Stimulated activated CD4-positive, alpha-beta T cell treated with anti-CD3 and anti-CD28 coated beads, TNF-alpha, amount 100 ng/mL, for 24 hours (primary cell): ENCODE measurements at places on chromosomes 1 and 21.

GRCh38 chr1:36825226-36825625 lies 209.1 kb downstream of the GRIK3 start:
- DNase-seq = no peak

- DNase-seq = peak; percentile 49
Observed at GRCh38 chr1:197774466-197775281, 606 bp downstream of the DENND1B start.

DNA sequence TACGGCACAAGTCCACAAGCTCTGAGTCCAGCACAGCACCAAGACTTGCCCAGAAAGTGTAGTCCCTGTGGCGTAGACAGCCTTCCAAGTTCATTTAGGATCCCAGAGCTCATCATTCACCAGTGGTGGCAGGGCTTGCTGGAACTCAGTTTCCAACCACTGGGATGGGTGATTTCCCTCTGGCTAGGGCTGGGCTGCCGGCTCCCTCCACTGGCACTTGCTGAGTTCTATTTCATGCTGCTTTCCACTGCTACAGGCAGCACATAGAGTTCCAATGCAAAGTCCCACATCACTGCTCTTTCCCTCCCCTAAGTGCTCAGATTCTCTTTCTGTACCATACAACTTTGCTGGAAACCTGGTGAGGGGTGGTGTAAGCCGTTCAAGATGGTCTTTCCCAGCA lies 510.3 kb upstream of the TMPRSS15 start:
- DNase-seq = no peak

- DNase-seq = peak; percentile 86
Observed at GRCh38 chr1:2300851-2301606, 72.9 kb downstream of the SKI start.

- no peak for DNase-seq
Observed at GRCh38 chr1:208248307-208248801, 4.2 kb upstream of the PLXNA2 start.

- no peak for DNase-seq
Observed at GRCh38 chr1:204742676-204743251, 57.2 kb upstream of the LRRN2 start.

GRCh38 chr1:17617787-17618557 lies 78.5 kb downstream of the ARHGEF10L start:
- DNase-seq = no peak
